ENCODE measurements at places on chromosomes 7 and 10.
A peak's percentile ranks its signal among the peaks of the same experiment; 100 is the strongest.

DNA sequence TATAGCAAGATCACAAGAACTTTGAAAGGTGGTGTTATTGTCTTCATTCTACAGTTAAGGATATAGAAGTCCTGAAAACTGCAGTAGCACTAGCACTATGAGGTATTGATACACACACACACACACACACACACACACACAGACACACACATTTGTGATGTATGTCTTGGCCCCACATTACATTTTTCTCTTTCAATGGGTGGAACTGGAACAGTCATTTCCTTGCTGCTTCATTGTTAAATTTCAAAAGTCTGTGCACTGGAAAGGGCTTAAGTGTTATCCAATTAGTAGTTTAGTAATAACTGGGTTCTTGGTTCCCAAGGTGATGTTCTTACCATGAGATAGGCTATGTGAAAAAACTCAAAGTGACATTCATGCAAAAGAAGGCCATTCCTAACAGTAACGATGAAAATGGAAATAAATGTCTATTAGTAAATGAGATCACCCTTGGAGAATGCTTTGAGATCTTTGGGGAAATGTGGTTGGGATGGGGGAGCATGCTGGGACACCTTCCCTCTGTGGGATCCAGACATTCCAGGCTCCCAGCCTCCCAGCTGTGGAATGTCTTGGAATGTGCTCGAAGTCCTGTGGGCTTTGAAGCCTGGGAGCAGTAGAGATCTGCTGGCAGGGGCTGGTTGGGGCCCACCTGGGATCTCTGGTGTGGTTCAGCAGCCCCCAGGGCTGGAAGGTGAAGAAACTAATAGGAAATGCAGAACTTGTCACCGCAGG lies 37.4 kb upstream of the CALD1 start:
- H3K27ac ChIP-seq: no peak overlapping the region
- H3K27me3 ChIP-seq: no peaks in the 10 kb centered on the region
- no peaks in the 10 kb centered on the region for H3K4me1 ChIP-seq
- no peaks in the 10 kb centered on the region for H3K36me3 ChIP-seq

DNA sequence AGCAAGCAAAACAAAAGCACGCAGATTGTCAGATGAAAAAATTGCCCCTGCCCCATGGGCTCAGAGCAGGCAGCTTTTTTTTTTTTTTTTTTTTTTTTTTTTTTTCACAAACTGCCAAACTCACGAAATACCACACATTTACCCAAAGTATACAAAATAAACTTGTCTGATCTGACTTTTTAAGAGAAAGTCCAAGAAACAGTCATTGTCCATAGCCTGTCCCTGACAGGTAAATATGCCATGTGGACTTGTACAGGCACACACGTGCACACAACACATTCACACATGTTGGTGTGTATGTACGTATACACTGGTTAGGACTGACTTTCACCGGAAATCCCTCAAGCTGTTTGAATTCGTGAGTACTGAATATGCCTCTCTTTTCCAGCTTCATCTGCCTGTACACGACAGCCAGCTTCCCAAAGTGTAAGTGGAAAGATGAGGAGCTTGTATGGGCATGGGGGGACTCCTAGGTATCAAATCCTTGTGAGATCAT lies 929 bp upstream of the HGF start:
- peaks cover 4% of the 10 kb centered on the region for H3K4me1 ChIP-seq
- H3K36me3 ChIP-seq: no peaks in the 10 kb centered on the region
- DNase-seq: no peak

GRCh38 chr7:41045556-41046123 lies 657.2 kb downstream of the INHBA start:
- no peak overlapping the region for H3K27ac ChIP-seq
- no peaks in the 10 kb centered on the region for H3K4me1 ChIP-seq
- H3K27me3 ChIP-seq: no peaks in the 10 kb centered on the region
- no peak for DNase-seq
- H3K36me3 ChIP-seq: no peaks in the 10 kb centered on the region

DNA sequence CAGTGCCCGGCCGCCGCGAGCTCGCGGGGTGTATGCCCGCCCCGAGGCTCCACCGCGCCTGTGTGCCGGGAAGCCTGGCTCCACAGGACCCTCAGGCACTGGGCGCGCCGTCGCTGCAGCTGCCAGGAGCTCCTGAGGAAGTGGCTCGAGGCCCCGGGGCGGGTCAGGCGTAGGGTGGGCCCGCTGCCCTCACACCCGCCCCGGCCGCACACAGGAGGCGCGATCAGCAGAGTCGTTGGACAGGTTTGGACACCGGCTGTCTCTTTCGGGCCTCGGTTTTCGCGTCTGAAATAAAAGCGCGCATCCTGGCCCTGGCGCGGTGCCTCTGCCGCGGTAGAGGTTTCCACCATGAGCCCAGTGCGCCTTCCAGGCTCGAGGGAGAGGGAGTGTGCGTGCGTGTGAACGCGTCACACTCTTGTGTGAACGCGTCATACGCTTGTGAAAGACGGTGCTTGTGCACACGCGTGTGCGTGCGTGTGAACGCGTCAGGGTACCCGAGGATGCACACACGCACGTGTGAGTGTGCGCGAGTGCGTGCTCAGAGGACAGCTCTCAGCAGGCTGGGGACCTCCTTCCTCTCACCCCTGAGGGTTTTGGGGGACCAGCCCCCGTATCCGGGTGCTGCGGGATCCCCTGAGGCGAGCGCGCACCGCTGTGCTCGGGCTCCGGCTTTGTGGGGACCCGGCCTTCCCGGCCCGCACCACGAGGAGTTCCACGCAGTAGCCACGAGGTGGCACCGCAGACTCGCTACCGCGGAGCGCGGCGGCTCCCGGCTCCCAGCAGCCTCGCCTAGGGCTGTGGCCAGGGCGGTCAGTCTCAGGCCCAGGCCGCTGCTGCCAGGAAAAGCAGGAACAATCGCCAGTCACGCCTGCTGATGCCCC lies 83.8 kb downstream of the BMS1 start:
- H3K27me3 ChIP-seq: peaks cover 10% of the 10 kb centered on the region
- peak; percentile 48 for DNase-seq
- no peaks in the 10 kb centered on the region for H3K36me3 ChIP-seq

DNA sequence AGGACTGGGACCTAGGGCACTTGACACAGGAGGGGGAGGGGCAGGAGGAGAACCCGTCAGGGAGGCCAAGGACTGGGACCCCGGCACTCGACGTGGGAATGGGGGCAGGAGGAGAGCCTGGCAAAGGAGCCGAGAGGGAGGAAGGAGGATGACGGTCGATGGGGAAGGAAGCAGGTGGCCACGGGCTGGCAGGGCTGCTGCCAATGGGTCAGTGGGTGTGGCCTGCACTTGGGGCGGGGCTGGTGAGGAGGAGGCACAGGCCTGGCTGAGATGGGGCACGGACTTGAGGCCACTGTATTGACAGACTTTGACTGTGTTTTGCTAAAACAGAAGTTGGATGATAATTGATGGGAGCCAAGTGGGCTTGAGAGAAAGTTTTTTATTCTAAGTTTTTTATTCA lies 68.9 kb downstream of the RBM33 start:
- no peak overlapping the region for H3K27ac ChIP-seq
- no peak for DNase-seq
- H3K27me3 ChIP-seq: no peaks in the 10 kb centered on the region
- peaks cover 42% of the 10 kb centered on the region for H3K36me3 ChIP-seq

DNA sequence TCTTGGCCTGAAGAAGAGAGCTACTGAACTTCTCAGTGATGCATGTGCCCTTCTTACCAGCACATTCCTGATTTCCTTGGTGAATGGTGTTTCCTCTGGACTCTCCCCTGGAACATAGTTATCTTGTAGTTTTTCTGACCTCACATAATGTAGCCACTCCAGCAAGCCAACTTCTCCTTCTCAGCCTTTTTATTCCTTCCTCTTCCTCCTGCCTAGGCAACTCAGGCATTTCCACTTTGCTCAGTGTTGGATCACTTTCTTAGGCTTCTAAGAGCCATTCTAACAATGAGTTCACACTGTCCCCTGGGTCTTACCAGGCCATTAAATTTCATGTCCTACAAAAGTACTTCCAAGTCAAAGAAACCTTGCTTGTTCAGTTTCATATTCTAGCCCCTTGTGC lies 3.6 kb upstream of the PTTG1IP2 start:
- no peaks in the 10 kb centered on the region for H3K36me3 ChIP-seq
- no peak overlapping the region for H3K27ac ChIP-seq
- H3K27me3 ChIP-seq: no peaks in the 10 kb centered on the region
- H3K4me3 ChIP-seq: no peak overlapping the region

DNA sequence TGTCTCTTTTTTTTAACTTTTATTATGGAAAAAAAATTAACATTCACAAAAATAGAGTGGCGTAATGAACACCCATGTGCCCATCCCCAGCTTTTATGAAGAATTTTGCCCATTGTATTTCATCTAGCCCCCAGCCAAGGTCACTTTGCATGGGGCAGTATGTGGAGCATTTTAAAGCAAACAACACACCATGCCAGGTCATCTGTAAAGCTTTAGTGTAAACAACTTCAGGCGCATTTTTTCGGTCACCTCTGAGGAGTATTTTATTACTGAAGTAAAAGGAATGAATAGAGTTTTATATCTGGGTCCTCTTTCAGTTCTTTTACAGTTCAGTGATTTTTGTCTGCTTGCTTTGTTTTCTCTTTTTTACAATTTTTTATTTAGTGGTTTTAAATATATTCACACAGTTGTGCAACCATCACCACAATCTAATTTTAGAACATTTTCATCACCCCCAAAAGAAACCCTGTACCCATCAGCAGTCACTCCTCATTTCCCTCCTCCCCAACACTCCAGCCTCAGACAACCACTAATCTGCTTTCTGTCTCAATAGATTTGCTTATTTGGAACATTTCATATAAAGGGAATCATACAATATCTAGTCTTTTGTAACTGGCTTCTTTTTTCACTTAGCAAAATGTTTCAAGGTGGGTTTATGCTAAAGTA lies 87.9 kb downstream of the SLC37A3 start:
- H3K4me3 ChIP-seq: no peak overlapping the region
- H3K27me3 ChIP-seq: no peaks in the 10 kb centered on the region
- H3K4me1 ChIP-seq: peaks cover 8% of the 10 kb centered on the region
- no peaks in the 10 kb centered on the region for H3K36me3 ChIP-seq

DNA sequence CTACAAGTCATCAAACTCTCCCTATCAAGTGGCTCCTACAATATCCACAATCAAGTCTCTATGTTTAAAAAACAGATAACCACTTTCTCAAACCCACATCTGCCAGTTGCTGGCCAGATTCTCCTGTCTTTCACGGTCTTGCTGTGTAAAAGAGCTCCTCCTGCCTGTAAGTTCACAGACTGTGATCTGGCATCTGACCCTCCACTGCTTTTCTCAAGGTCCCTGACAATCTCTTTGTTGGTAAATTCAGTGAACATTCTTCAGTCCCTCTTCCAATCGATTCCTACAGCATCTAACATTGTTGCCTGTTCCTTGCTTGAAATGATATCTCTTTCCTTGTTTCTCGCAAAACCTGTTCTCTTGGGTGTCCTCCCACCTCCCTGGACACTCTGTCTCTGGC lies 18.5 kb upstream of the LMOD2 start:
- no peak for DNase-seq
- no peak overlapping the region for H3K4me3 ChIP-seq
- H3K36me3 ChIP-seq: no peaks in the 10 kb centered on the region
- no peak overlapping the region for H3K27ac ChIP-seq
- no peaks in the 10 kb centered on the region for H3K27me3 ChIP-seq

GRCh38 chr7:23276376-23276775 lies 22.8 kb upstream of the MALSU1 start:
- no peak overlapping the region for H3K4me3 ChIP-seq
- no peak for DNase-seq
- H3K4me1 ChIP-seq: no peaks in the 10 kb centered on the region
- no peaks in the 10 kb centered on the region for H3K36me3 ChIP-seq
- H3K27ac ChIP-seq: no peak overlapping the region

DNA sequence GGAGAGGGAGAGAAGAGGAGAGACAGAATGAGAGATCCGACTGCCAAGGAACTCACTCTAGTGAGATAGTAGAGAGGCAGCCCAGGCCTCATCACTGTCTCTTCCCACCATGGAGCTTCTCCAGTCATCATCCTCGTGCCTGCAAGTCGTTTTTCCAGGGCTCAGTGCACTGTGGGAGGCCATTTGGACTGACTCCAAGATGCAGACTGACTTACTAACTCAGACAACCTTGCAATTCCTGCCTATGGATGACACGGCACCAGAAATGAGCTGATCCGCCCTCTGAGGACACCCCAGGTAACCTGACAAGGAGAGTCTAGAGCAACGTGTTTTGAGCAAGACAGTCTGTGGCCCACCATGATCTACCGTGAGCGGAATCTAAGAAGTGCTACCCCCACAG lies 154.9 kb downstream of the GLI3 start:
- peaks cover 9% of the 10 kb centered on the region for H3K4me1 ChIP-seq
- DNase-seq: peak; percentile 71
- H3K4me3 ChIP-seq: no peak overlapping the region
- H3K27ac ChIP-seq: no peak overlapping the region

DNA sequence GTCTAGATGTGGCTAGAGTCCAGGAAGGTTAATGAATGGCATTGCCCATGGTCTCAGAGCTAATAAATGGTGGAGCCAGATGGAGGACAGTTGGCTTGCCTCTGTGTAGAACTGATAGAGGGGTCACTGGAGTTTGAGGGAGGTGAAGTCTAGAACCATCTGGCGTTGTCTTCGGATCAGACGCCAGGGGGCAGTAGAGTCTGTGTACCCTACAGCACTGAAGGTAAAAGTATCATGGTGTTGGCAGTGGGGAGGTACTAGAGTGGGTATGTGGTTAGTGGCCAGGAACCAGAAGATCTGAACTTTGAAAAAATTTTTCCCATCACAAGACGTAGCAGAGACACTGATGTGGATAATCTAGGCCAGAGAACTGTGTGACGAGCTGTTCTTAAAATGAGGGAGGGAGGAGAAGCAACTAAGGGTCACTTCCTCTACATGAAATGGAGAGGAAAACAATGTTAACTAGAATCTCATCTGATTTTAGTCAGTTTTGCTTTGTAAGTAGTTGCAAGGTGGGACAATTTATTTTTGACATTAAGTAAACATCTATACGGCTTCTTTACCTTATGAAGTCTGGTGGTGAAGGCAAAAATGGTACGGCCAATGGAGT lies 227.9 kb upstream of the PRSS58 start:
- H3K27ac ChIP-seq: no peak overlapping the region
- no peaks in the 10 kb centered on the region for H3K36me3 ChIP-seq
- no peak for DNase-seq
- no peaks in the 10 kb centered on the region for H3K27me3 ChIP-seq
- no peaks in the 10 kb centered on the region for H3K4me1 ChIP-seq
- H3K4me3 ChIP-seq: no peak overlapping the region

GRCh38 chr7:30412782-30413504 lies 65.6 kb downstream of the NOD1 start:
- no peak overlapping the region for H3K4me3 ChIP-seq
- H3K36me3 ChIP-seq: peaks cover 4% of the 10 kb centered on the region

GRCh38 chr10:69842020-69842419 lies 40.3 kb downstream of the COL13A1 start:
- H3K36me3 ChIP-seq: no peaks in the 10 kb centered on the region
- DNase-seq: no peak
- no peaks in the 10 kb centered on the region for H3K27me3 ChIP-seq
- H3K4me3 ChIP-seq: no peak overlapping the region

GRCh38 chr7:16634271-16634738 lies 11.2 kb downstream of the ANKMY2 start:
- H3K36me3 ChIP-seq: peaks cover 3% of the 10 kb centered on the region
- DNase-seq: no peak
- H3K27ac ChIP-seq: peak overlapping the region; percentile 15
- H3K4me1 ChIP-seq: no peaks in the 10 kb centered on the region

GRCh38 chr10:123769647-123770046 lies 103.5 kb downstream of the GPR26 start:
- no peak overlapping the region for H3K4me3 ChIP-seq
- H3K27me3 ChIP-seq: no peaks in the 10 kb centered on the region
- H3K27ac ChIP-seq: no peak overlapping the region
- no peak for DNase-seq
- peaks cover 3% of the 10 kb centered on the region for H3K36me3 ChIP-seq

All from spinal cord (tissue), 10 donors.